ENCODE measurements at places on chromosomes 7 and 10. TPM values are rescaled to one million over a fixed set of nuclear protein-coding genes. Genes with fewer than 3 reads are reported as not detected.

- no peak for DNase-seq
Observed at GRCh38 chr10:44511601-44512000, 126.7 kb upstream of the CXCL12 start.

DNA sequence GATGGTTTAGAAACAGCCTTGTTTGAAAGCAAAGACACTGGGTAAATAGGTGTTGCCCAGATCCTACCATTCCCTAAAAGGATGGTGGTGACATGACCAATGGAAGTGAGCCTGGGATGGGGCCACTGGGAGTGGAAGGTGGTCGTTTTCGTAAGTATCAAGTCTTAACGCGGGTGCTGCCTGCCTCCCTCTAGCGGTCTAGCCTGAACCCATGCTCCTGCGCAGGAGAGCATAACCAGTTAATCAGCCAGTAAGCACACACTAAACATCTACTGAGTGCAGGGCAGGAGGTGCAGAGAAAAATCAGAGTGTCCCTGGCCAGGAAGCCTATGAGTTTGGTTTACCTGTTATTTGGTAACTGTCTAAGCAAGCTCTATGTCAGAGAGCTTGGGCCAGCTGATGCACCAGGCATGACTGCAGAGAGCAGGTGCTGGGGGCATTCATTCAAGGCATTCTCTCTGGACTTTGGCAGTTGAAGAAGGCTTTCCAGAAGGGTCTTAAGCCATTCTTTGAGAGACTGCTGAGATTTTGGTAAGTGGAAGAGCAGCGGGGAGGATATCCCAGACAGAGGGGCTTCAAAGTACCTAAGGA is 930 bp downstream of the GARIN1A start:
- DNase-seq = no peak

WEE2 gene
- total RNA-seq = 0.22 TPM

GRCh38 chr10:14408139-14408538 is 77.4 kb upstream of the FRMD4A start:
- no peak for DNase-seq

HHEX gene
- 2.2 TPM for total RNA-seq

Data from CD8-positive, alpha-beta T cell (primary cell).